ENCODE measurements at places on chromosomes 5 and 9.
A peak's percentile ranks its signal among the peaks of the same experiment; 100 is the strongest.

GRCh38 chr5:74064225-74064624 lies 438.2 kb downstream of the ARHGEF28 start:
- no peak for DNase-seq

GRCh38 chr5:61551637-61552313 lies 219.7 kb downstream of the ZSWIM6 start:
- DNase-seq, result no peak

DNA sequence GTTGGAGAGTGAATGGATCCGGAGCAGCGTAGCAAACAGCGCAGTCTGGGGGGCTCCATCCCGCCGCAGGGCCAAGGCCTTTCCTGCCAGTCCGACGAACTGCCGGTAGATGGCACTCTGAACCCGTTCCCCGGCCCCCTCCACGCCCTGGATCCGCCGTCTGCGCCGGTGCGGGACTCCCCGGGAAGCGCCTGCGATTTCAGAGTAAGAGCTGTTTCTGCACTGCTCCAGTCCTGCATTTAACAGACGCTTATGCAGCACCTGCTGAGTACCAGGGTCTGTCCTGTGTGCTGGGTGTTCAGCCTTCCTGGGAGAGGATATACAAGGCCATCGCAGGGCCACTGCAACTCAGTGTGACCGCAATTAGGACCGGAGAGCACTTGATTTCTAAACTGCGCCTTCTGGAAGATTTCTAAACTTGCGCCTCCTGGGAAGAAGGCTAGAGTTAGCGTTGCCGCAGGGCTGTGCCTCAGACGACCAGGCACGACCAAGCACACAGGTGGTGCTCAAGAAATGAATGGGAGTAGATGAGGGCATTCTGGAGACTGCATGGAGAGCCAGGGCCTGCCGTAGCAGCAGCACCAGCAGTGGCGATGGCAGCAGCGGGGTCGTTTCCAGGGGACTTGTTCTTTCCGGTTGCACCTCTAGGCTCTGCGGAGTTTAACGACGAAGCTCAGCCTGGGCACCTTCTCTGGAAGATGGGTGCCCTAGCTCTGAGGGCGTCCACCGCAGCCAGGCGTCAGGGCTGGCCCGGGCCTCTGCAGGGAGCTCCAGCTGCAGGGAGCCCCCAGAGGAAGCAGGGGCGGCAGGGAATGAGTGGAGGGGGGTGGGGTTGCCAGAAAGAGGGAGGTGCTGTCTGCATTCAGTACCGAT lies 14.3 kb upstream of the TIFAB start:
- DNase-seq, result peak; percentile 15

GRCh38 chr9:72808446-72808768 lies 144.4 kb downstream of the ALDH1A1 start:
- no peak for DNase-seq

- no peak for DNase-seq
Measured at GRCh38 chr9:114335745-114336144, 6.1 kb downstream of the ORM2 start.

- DNase-seq, result no peak
Measured at GRCh38 chr9:113221800-113222481, 597 bp downstream of the SLC31A1 start.

DNA sequence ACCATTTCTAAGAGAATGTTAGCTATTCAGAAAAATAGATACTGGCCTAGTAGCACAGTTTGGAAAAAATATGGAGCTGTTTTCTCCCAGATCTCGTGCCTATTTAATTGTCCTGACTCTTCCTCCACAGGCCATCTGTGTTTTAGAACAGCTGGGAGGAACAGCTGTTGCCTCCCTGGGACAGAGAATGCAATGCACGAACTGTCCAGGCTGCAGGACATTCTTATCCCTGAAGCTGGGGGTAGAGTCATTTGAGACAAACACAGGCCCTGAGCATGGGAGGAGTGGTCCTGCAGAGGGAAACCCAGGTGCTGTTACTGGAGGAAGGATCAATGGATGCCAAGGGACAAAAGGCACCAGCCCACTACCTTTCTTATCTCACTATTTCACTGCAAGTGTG lies 20.9 kb upstream of the SPARC start:
- no peak for DNase-seq

- no peak for DNase-seq
Measured at GRCh38 chr5:156103155-156103885, 223.6 kb upstream of the SGCD start.

Data from T-cell (primary cell).